ENCODE measurements at places on chromosomes 12 and 14. TPM values are rescaled to one million over a fixed set of nuclear protein-coding genes. Genes with fewer than 3 reads are reported as not detected.

TBC1D30 gene
- 0.13 TPM for total RNA-seq

KMT2D gene
- total RNA-seq: 136 TPM

CAPZA3 gene
- not detected for total RNA-seq

DNA sequence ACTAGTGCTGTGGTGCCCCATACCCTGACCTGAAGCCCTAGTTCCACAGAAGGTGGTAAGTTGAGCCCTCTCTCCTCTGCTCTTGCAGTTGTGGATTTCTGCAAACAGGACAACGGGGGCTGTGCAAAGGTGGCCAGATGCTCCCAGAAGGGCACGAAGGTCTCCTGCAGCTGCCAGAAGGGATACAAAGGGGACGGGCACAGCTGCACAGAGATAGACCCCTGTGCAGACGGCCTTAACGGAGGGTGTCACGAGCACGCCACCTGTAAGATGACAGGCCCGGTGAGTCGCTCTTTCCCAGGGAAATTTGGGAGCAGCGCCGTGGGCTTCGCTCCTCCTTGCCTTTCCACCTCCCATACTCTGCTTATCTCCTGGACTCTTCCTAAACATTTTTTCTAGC lies 92.2 kb downstream of the NT5DC3 start:
- no peak for DNase-seq

DNA sequence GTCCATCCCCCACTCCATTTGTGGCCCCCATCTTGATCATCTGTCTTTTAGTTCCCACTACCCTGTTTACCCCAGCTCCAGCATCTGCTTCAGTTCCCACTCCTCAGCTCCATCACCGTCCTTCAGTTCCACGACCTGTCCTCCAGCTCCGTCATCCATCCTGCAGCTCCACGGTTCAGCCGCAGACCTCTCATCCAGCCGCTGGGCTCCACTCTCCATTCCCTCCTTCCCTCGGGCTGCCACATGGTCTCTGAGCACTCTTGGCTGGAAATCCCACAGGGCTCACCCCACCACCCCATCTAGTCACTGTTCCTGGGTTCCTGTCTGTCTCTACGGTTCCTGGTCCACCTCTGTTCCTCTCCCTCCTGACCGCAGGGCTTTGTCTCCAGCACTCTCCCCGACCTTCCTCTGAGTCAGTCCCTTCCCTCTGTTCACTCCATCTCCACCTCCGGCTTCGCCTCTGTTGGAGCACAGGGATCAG lies 3.3 kb upstream of the P3H3 start:
- DNase-seq: no peak

GRCh38 chr12:57875753-57876547 lies 29.4 kb upstream of the CTDSP2 start:
- DNase-seq: no peak

DNA sequence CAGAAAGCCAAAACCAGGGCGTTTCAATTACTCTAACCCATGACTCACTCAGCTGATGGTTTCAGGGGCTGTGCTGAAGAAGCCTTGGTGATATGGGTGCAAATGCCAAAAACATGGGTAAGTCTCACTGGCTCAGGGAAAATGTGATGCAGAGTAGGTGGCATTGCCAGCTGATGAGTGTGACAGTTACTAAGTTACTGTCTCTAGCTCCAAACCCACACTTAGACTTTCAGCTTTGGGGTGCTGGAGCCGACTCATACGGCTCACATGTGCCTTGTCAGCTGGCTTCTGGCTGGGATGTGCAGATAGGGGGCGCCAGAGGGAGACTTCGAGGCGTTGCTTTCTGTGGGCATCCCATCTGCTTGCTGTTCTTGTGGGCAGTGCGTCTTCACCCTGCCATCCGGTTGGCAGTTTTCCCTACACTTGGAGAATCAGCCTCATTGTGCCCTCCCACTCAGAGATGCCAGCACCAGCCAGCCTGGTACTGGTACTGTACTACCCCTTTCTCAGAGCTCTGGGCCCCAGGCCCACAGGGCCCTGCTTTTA lies 11.1 kb upstream of the KRT7 start:
- DNase-seq: no peak
